ENCODE measurements at places on chromosomes 1 and 21.
A peak's percentile ranks its signal among the peaks of the same experiment; 100 is the strongest.

GRCh38 chr1:62362061-62362917, 43.1 kb upstream of the KANK4 start:
- peak; percentile 56 for DNase-seq

GRCh38 chr1:172668097-172668496, 9.2 kb downstream of the FASLG start:
- no peak for DNase-seq

- no peak for DNase-seq
Measured at GRCh38 chr1:207825409-207825695, 73.5 kb downstream of the CD46 start.

- no peak for DNase-seq
Measured at GRCh38 chr1:228037401-228038386, 30.9 kb downstream of the WNT3A start.

GRCh38 chr21:36325373-36326010, 5.5 kb downstream of the MORC3 start:
- no peak for DNase-seq

DNA sequence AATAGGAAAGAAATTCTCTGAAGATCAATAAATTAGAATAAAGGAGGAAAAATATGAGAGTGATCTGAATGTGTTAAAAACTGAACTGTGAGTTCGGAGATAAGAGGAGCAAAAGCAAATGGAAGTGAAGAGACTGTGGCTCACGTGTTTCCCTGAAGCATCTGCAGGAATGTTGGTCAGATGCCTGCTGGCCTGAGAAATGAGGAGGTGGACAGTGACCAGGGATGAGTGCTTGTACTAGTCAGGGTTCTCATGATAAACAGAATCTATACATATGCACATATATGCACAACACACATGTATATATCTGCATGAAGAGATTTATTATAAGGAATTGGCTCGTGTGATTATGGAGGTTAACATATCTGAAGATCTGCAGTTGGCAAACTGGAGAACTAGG, 103.4 kb upstream of the TIAM1 start:
- no peak for DNase-seq

- DNase-seq, result no peak
Measured at GRCh38 chr1:100585786-100586185, 47.8 kb downstream of the GPR88 start.

GRCh38 chr1:165695031-165695430, 3.3 kb downstream of the ALDH9A1 start:
- no peak for DNase-seq

DNA sequence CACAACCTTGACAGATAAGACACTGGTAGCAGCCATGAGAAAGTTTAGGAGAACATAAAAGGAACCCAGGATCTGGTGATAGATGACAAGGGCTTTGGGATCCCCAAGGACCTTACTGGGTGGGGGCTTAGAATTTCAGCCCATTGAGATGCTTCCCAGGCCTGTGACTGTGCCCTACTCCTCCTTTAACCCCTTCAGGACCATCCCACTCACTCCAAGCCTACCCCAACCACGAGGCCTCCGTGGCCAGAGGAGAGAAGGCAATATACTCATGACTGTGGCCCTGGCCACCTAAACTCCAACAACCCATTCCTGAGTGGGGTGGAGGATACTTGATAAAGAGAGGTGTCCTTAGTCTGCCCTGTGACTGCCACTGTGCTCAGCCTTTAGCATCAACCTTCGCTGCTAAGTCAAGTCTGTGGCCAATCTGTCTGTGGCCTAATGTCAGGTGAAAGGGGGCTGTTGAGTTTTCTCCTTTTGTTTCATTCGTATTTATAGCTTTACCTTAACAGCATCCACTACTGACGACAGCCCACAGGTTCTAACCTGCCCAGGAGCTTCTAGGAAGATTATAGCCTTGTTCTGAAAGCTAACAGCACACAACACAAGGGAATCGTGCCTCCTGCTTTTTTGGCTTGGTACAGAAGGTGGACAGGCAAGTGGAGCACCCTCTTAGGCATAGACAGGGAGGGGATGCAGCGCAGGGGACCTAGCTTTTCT, 16.9 kb upstream of the BCAR3 start:
- DNase-seq, result no peak

DNA sequence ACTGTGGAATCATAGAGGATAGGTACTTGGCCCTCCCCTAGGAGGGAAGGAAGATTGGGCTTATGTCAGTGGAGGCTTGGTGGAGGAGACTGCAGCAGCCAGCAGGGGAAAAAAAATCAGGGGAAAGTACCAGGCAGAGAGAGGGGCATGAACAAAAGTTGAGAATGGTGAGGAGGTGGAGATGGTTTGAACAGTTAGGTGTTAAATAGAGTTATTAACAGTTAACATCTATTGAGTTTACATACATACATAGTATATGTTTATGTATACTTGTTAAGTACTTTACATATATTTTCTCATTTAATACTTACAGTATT, 136.5 kb upstream of the HNRNPU start:
- no peak for DNase-seq

Measured in NCI-H1694 (cell line).